ENCODE measurements at places on chromosomes 7 and 10. TPM values are rescaled to one million over a fixed set of nuclear protein-coding genes. Genes with fewer than 3 reads are reported as not detected.

GRCh38 chr7:108581655-108582491 lies 12.2 kb downstream of the DNAJB9 start:
- no peak for DNase-seq

- DNase-seq: peak; percentile 43
Measured at GRCh38 chr10:133520193-133520738, 6.9 kb upstream of the CYP2E1 start.

The SEMA4G gene
- total RNA-seq: 1.2 TPM

DNA sequence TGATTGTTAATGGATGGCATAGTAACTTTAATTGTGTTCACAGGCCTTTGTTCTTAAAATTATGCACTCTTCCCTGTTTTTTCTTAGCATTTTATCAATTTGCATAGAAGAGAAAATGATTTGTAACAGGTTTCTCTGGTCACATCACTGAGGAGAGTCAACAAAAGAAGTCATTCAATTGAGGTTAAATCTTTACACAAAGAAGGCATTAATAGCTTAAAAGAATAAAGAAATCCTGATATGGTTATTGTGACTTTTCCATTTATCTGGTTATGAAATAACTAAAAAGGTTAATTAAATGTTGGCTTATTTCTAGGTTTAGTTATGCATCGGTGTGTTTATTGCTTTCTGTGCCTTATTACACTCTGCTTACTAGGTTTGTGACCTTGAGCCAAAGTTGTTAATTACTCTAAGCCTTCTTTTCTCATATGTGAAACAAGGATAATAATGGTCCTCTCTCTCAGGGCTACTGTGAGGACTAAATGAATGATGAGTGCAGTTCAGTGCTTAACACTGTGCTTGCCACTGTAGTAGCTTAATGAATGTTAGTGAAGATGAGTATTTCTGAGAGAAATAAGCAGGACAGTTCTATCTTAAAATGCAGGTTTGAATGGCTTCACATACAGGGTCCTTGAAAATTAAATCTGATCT lies 12.1 kb downstream of the BMPR1A start:
- no peak for DNase-seq

All from muscle of leg (tissue), 16 donors.